ENCODE measurements at places on chromosomes 16 and 17.

DNA sequence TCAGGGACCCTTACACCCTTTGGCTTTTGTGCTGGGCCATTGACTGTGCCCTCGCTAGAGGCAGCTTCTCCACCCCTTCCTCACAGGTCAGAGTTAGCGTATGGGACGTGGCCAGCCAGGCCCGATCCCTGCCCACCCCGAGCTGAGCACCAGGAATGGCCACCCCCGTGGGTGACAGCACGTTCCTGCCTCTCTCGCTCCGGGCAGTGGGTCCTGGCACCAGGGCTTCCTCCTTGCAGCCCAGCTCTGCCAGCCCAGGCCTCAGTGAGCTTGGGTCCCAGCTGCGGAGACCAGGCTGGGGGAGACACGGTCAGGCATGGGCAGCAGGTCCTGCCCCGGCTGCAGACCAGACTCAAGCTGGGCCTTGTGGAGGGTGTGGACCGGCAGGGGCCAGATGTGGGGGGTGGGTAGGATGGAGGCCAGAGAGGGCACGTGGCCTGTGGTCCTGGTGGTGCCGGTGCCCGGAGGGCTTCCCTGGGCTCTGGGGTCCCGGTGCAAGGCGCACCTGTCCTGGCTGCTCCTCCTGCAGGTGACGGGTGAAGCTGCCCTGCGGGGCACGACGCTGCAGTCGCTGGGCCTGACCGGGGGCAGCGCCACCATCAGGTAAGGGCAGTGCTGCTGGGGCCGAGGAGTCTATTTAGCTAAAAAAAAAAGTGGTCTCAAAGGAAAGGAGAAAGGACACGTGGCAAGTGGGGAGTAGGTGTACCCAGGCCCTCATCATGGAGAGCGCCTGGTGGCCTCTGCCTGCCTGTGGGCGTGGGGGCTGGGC is 18.2 kb downstream of the ASPSCR1 start:
- no peak for DNase-seq

- DNase-seq = peak; percentile 65
These were observed 19.6 kb upstream of the CCL2 start for GRCh38 chr17:34235389-34236028.

DNA sequence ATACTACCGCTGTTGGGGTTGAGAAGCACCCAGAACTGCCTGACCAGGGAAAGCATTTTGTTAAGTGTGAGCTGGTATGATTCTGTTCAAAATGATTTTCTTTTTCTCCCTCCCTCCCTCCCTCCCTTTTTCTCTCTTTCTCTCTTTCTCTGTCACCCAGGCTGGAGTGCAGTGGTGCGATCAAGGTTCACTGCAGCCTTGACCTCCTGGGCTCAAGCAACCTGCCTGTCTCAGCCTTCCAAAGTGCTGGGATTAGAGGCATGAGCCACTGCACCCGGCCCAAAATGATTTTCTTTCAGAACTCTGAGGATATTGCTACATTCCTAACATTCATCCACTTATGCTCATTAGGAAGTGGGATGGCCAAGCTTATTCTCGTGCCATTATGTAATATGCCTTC is 41.3 kb downstream of the SLC47A1 start:
- DNase-seq = no peak

GRCh38 chr17:4509923-4510617 is 11.4 kb downstream of the SPNS2 start:
- DNase-seq = no peak

- DNase-seq = peak; percentile 70
These were observed 52.9 kb downstream of the TTC19 start for GRCh38 chr17:16052486-16052885.

GRCh38 chr16:70715860-70716357 is 30.1 kb upstream of the MTSS2 start:
- peak; percentile 60 for DNase-seq

DNA sequence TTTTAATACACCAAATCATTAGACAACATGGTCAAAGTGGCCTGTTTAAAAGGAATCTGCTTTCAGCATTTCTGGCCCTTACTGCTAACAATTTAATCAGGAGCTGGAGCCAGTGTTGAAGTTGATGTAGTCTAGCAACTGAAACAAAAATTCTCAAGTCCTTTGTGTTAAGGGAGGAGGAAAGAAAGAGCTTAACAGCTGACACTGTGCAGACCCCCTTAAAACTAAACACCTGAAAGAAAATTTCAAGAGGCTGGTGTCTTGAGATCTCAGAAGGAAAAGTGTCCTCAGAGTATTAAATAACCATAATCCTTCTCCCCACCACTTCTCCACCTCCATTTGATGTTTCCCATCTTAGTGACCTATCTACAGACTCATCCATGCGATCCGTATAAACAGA is 232.1 kb downstream of the FTO start:
- no peak for DNase-seq

DNA sequence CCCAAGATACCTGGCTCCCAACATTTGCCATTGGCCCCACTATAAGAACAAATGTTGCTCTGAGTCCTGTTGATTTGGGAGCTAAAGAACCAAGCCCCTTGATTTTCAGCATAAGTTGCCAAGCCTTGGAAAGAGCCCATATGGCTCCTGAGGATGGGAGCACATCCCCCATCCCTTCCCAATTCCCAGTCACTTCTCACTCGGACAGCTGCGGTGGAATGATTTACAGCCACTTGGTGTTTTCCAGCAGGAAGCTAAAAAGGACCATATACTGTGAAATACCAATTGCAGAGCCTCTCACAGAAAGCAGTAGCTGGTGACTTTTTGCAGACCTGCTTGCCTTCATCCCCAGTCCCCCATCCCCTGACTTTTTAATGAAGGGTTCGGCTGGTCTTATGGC is 524.6 kb downstream of the GRIN2A start:
- DNase-seq = no peak

DNA sequence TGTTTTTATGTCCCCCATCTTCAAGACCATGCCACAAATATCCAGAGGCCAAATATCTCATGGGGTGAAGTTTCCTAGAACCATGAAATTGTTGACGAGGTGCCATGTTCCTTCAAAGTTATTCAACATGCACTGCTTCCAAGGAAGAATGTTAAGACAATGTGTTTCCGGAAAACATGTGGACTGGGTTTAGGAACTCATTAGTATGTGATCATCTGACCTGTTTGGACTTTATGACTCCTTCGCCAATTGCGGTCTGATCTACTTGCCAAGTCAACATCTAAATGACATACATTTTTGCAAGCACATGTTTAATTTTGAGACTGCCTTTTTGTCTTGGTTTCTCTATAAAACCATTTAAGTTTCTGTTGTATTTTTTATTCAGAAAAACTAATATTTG is 234.8 kb downstream of the MAF start:
- no peak for DNase-seq

DNA sequence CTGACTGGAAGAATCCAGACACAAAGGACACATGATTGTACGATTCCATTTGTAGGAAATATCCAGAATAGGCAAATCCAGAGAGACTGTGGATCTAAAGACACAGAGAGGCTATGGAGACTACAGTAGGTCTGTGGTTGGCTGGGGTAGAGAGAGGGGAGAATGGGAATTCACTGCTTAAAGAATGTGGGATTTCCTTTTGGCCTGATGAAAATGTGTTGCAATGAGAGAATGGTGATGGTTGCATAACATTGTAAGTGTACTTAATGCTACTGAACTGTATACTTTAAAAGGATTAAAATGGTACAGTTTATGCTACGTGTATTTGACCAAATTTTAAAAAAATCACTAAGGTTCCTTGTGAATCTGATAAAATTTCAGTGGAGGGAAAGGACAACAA is 62.1 kb downstream of the GPRC5B start:
- peak; percentile 16 for DNase-seq

- DNase-seq = no peak
These were observed 63.0 kb downstream of the NUP93 start for GRCh38 chr16:56792967-56793366.

DNA sequence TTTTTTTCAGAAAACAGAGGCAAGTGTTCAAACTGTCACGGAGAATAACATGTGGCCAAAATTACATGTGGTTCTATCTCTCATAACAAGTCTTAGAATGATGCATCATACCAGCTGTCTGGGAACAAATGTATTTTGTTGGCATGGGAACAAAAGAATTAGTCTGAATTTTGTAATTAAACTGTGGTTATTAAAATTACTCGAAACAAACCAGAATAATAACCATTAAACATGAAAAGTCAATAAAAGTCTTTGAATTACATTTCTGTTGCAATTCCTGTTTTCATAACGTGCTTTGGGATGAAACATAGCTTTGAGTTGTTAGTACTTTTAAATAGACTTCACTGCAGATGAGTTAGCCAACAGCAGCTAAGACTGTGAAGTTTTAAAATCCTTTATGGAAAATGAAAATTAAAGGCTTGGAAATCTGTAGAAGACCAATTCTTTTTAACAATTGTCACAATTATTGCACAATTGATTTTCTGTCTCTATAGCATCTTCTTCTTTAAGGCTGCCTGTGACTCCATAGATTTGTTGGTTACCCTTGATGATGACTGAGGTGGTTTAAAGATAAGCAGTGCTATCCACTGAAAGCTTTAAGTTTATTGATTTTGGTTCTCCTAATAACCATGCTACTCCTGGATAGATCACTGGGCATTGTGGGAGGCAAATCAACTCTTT is 117.9 kb upstream of the AXIN2 start:
- DNase-seq = no peak

DNA sequence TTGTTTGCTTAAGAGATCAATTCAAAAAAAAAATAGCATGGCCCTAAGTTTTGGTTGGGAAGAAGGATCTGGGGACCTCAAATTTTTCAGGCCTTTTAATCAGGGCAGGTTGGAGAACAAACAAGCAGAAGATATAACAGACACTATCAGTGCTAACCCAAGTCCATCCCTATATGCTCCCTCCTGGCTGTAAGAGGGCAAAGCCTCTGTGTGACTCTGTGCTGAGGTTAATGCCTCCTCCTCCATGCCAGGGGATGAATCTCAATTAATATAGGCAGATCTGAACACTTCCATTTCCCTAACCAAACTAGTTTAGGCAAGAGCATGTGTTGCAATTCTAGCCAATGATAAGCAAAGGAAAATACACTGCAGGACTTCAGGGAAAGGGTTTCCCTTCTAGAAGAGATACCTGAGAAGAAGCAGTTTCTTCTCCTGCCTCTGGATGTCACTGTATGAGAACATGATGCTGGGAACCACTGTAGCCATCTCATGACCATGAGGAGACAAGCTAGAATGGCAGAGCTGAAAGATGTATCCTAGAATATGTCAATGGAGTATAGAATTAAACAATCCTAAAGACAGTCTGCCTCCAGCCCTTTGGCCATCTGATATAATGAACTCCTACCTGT is 76.0 kb downstream of the CHD9NB start:
- peak; percentile 14 for DNase-seq

DNA sequence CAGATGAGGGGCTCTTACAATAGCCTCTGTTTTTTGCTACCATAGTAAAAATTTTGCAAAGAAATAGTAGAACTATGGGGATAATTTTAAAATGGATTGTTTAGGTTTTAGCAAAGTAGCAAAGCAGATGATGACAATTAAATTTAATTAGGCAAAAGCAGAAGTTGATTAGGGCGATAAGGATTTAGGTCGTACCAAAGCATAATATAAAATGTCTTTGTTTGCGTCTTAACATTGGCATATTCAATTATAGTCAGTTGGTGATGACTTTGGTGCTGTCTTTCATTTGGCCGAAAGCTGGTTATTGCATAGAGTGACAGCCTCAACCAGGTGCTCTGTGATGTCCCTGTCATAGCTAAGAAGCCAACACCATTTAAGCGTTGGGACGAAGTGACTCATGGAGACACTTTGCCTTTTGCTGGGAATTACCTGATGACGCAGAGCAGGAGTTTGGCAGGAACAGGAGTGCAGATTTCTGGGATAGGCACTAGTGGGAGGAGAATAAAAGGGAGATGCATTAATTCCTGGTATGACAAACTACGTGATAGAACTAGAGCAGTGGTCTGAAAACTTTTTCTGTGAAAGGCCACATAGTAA is 38.3 kb downstream of the MAP2K6 start:
- DNase-seq = no peak

- DNase-seq = peak; percentile 49
These were observed 203.9 kb downstream of the CEP112 start for GRCh38 chr17:65987988-65988387.

- peak; percentile 73 for DNase-seq
These were observed 2.9 kb downstream of the SMPD3 start for GRCh38 chr16:68445458-68445857.

- DNase-seq = no peak
These were observed 67.0 kb downstream of the USP31 start for GRCh38 chr16:23082161-23082788.

DNA sequence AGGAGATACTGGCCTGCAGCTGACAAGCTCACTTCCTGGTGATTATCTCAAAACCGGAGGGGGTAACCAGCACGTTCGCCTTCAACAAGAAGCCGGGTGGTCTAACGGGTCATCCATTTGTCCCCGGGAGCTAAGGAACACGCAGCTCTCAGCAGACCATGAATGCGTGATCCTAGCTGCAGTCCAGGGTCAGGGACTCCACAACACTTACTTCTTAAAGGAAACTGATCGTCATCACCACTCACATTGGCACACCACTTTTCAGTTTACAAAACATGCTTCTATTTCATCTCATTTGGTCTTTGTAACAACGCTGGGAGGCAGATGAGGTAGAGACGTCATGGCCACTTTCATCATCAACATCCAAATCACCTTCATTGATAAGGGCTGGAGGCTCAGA is 25.2 kb downstream of the COTL1 start:
- no peak for DNase-seq

DNA sequence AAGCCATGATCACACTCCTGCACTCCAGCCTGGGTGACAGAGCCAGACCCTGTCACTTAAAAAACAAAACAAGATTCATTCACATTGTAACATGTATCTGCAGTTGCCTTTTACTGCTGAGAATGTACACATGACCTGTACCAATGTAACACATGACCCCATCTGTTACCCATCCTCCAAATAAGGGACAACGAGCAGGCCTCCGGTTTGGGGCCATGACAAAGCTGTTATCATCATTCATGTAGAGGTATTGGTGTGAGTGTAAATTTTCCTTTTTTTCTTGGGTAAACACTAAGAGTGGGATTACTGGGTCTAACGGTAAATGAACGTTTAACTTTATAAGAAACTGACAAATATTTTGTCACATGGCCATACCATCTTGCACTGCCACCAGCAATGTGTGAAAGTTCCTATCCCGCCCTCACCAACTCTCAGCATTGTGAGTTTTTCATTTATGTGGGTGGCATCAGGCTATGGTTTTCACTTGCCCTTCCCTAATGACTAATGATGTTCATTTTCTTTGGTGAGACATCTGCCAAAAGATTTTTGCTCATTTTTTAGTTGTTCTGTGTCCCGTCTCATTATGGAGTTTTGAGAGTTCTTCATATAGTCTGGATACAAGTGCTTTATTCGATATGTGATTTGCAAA is 145.5 kb downstream of the C16orf78 start:
- DNase-seq = no peak

- DNase-seq = peak; percentile 99
These were observed 199.8 kb upstream of the CHMP6 start for GRCh38 chr17:80791758-80792284.

GRCh38 chr17:74631468-74632450 is 8.2 kb upstream of the CD300E start:
- peak; percentile 10 for DNase-seq

- DNase-seq = no peak
These were observed 46.3 kb downstream of the CYB5D2 start for GRCh38 chr17:4189280-4189679.

DNA sequence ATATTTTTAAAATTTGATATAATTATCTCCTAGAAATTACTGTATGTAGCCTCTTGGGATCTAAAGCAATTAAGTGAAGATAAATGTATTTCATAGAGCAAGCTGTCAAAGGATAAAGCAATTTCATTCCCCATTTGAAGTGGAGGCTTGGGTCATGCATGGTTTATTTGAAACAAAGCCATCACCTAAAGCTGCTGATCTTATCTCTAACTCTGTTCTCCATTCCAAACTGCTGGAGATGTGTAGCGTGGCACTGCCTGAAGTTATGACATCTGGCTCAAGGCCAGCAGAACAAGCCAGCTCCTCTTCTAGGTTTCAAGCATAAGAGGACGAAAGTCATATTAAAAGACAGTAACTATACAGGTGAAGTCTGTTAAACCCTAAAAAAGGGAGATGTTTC is 83.9 kb downstream of the HIC1 start:
- peak; percentile 67 for DNase-seq

All from EL (cell line).